ENCODE measurements at places on chromosomes 6 and 20. TPM values are rescaled to one million over a fixed set of nuclear protein-coding genes. Genes with fewer than 3 reads are reported as not detected.

The ARFGEF3 gene
- 15.4 TPM for total RNA-seq

The KCNK15 gene
- 4.8 TPM for total RNA-seq

The TBX18 gene
- 49.2 TPM for total RNA-seq

The OLIG3 gene
- total RNA-seq: not detected

DNA sequence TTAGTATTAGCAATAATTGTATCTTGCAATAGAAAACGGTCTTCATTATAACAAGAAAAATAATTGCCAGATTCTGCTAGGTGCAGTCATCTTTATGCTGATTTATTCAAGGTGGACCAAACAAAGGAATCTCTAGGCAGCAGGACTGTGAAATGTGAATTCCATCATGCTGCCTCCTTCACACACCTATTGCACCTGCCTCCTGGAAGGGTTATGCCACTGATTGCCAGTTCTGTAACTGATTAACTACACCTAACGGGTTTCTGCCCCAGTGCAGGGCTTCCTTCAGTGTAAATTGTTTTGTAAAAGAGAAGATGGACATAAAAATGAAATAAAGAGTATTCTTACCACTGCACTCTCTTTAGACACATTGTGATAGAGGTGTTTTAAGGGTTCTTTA lies 96.1 kb downstream of the FOXO3 start:
- DNase-seq: peak; percentile 17

DNA sequence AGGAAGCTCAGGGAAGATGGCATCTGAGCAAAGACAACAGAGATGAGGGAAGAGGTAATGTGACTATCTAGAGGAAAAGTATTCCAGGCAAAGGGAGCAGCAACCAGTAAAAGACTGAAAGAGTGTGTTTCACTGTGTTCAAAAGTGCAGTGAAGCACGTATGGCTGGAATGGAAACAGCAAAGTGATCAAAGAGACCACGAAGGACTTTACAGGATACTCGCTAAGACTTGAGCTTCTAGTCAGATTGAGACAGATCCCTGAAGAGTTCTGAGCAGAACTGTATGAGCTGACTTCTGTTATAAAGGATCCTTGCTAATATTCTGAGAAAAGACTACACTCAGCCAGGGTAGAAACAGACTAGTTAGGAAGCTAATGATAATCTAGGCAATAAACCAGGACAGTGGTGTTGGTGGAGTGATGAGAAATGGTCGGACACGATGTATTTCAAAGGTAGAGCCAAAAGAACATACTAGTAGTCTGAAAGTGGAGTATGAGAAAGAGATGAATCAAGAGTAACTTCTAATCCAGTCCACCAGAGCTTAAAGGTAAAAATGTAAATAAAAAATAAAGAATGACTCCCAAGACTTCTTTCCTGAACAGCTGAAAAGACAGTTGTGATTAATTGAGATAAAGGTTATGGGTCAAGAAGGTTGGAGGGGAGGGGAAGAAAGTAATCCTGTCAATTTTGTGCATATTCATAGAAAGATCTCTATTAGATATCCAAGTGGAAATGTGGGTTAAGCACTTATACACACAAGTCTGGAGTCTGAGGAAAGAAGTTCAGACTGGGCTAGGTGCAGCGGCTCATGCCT lies 14.2 kb downstream of the SEC63 start:
- no peak for DNase-seq

DNA sequence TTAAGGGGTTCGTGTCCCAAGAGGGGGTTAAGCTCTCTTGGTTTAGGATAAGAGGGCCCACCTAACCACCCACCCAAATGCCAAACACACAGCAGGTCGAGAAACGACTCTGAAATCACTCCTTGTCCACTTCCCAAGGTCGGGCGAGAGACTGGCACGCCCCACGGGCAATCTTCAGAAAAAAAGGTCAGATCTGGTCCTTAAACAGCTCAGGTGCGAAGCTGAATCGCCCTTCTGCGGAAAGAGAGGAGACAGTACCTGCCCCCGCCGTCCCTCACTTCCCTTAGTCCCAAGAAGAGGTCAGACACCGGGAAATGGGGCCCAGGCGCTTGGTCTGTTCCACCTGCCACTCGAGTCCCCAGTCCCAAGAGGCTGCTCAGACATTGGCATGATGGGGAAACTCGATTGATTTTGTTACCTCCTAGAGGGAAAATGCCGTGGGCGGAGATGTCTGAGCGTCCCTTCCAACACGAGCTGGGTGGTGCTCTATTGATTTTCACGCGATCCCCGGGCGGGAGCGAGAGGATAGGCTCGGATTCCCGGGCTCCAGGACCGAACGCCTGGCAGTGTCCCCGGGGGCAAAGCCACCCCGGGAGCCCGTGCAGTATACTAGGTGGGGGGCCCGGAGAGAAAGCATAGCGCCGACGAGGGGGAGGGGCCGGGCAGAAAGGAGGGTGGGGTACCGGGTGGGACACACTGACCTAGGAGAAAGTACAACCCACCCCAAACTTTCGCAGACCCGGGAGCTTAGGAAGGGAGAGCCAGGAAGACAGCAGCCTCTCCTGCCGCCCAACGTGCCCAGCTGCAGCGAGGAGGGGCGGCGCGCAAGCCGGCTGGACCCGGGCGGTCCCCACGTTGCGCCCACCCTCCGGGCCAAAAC lies 1.1 kb upstream of the SAMD5 start:
- peak; percentile 2 for DNase-seq

DNA sequence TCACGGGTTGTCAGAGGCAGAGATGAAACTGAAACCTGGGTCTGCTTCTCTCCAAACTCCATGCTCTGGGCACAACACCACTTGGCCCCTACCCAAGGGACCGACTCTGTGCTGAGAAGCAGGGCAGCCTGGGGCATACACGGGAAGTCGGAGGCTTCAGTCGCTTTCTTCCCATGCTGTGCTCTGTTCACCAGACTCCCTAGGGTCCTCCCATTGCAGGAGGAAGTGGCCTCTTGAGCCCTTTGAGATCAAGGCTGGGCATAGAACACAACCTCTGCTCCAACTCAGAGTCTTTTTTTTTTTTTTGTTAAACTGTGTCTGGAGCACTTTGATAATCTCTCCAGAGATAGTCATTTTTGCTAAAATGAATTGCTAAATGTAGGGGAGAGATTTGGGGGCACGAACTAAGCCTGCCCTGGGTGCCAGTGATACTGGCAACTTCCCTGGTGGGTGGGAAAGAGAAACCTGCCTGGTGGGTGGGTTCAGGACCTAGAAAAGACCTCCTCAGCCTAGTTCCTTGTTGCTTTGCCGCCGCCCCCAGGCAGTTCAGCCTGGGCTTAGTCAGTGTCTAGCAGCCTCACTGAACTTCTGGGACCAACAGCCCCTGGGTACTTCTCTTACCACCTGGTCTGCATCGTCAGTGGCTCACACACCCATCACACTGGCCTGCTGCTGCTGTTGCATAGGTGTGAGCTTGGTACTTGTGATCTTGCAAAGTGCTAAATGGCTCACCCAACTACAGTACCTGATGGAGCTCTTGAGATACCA lies 62.0 kb downstream of the PPP1R14C start:
- DNase-seq: no peak

DNA sequence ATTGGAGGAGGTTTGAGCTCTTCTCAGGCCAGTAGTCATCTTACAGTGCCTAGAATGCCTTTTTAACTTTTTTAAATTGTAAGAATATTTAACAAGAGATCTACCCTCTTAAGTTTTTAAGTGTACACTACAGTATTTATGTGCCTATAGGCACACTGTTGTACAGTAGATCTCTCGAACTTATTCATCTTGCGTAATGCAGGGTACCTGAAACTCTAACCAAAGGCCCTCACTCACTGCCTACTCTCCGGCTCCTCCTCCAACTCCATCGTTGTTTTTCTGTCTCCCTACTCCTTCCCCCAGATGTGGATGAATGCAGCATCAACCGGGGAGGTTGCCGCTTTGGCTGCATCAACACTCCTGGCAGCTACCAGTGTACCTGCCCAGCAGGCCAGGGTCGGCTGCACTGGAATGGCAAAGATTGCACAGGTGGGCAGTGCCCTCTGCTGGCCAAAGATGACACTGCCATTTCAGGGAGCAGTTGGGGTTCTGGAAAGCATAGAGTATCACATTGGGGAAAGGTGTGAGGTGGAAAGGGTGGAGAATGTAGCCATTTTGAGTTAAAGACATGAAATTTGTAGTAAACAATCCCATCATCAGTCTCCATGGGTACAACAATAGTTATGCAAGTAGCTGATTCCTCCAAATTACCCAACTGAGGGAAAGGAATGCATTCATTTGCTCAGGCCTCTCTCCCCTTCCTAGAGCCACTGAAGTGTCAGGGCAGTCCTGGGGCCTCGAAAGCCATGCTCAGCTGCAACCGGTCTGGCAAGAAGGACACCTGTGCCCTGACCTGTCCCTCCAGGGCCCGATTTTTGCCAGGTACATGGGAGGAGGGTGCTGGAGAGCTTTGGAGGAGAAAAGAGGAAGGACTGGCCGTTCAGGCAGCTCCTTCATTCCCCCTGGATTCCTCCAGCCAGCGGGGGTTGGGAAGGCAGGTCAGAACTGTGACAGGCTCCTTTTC lies 18.4 kb upstream of the ZNF76 start:
- peak; percentile 93 for DNase-seq

- no peak for DNase-seq
These were observed 82.7 kb downstream of the PSMG4 start for GRCh38 chr6:3341467-3341866.

- no peak for DNase-seq
These were observed 6.1 kb upstream of the DOK5 start for GRCh38 chr20:54469293-54469692.

DNA sequence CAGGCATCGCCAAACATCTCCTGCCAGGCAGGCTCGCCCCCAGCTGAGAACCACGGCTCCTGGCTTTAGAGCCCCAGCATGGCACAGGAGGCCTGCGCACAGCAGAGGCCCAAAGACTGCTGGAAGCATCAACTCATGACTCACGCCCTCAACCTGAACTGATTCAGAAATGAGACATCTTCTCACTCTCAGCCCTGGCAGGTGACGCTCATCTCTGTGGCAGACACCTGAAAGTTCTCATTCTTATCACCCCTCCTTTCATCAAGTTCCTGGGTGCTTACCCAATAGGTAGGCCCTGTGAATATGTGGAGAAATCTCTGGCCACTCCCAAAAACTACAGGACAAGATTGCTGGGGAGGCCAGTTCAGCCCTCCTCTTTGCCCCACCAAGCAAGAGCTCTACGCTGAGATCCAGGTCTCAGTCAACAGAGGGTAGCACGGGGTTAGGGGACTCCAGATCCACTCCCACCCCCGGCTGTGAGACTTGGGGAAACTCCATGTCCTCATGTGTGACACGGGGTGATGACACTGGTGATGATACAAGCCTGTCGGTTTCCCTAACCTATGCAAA lies 11.3 kb downstream of the NFATC2 start:
- DNase-seq: no peak

Measured in Calu3 (cell line).